ENCODE measurements at places on chromosomes 6 and 20. TPM values are rescaled to one million over a fixed set of nuclear protein-coding genes. Genes with fewer than 3 reads are reported as not detected.

The PLCB4 gene
- total RNA-seq: 13.0 TPM

The SCGN gene
- total RNA-seq: 0.80 TPM

The FRMD1 gene
- total RNA-seq: 0.29 TPM

The TTPAL gene
- total RNA-seq: 13.5 TPM

The TMC2 gene
- total RNA-seq: 0.15 TPM

The POLR1C gene
- total RNA-seq: 18.9 TPM

GRCh38 chr20:58826271-58826670 is 24.4 kb downstream of the GNAS-AS1 start:
- DNase-seq: no peak

DNA sequence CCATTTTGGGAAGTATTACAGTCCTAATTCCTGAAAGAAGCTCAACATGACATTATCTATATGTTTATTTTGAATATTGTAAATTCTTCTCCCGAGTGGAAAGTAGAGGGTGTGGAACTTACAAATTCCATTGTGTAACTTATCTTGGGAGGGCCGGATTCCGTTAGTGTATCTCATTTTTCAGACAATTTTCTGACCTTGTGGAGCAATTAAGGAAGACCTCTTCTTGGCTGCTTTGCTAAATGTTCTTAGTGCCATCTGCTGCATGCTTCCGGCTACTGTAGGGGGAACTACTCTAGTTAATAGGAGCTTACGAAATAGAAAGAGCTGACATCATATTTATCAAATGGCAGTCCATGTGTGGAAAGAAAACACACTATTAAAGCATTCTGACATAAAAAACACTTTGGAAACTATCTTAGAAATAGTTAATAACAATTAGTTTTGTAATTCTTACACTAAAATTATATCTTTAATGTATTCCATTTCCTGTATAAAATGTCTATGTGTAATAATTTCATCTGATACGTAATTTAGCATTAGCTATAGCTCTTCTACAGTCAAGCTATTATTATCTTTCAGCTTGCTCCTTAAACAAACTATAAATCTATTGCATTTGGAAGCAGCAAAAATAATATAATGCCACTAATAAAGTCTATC is 41.5 kb upstream of the KCNQ5 start:
- DNase-seq: no peak

DNA sequence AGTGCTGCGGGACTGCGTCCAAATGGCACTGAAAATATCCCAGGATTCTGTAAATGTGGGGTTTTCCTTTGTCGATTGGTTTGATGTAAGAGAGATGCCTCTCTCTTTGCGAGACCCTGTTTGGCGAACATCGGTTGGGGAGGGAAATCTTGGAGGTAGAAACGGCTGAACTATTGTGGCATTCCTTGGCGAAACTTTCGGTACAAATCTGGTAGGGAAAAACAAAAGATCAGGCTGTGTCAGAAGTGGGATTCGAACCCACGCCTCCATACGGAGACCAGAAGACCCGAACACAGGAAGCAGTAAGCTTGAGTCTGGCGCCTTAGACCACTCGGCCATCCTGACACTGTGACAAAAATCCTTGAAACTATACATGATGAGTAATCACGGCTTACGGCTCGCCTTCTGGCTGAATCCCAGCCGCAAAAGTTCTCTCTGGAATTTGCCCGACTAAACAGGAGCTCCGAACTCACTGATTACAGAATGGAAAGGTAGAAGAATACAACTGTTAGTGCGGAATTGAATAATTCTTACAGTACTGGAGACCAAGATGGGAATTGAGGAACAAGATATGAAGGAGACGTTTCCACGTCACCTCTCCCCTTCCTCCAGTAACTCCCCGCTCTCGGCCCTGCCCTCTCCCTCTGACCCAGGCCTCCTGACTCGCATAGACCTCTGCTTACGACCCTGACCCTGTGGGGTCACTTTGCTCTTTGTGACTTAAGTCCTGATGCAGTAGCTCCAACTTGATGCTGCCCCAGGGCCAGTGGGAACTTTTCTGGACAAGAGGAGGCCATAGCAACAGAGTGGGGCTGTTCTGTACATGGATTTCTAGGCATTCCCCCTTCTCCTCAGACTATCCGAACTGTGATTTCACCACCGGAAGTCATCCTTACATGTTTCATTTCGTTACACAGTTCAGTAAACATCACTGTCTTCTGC is 132.8 kb upstream of the ZNF184 start:
- DNase-seq: no peak

DNA sequence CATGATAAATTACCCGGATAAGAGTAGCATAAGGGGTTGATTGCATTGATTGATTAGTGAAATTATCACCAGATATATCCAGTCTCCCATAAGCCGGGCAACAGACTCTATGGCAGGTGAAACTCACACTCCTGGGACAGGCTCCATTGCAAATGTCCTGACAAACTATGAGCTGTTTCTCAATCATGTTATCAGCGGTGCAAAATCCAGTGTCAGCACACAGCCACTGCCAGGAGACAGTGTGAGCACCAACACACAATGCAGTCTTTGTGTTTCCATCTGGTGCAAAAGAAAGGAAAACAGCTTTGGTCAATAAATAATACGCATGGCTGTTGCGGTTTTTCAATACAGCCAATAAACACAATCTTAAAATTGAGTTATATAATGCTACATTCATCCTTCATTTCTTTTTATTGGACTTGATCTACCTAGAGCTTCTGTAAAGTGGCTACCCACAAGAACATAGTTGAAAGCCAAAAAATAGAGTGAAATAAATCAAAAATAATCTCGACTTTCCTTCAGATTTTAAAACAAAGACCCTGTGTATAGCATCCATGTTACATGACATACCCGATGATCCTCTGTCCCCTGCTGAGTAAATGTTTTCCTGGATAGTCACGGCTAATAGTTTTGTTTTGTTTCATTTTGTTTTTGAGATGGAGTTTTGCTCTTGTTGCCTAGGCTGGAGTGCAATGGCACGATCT is 64.3 kb upstream of the AFDN start:
- DNase-seq: no peak

GRCh38 chr20:10733122-10733521 is 59.3 kb upstream of the JAG1 start:
- DNase-seq: no peak

DNA sequence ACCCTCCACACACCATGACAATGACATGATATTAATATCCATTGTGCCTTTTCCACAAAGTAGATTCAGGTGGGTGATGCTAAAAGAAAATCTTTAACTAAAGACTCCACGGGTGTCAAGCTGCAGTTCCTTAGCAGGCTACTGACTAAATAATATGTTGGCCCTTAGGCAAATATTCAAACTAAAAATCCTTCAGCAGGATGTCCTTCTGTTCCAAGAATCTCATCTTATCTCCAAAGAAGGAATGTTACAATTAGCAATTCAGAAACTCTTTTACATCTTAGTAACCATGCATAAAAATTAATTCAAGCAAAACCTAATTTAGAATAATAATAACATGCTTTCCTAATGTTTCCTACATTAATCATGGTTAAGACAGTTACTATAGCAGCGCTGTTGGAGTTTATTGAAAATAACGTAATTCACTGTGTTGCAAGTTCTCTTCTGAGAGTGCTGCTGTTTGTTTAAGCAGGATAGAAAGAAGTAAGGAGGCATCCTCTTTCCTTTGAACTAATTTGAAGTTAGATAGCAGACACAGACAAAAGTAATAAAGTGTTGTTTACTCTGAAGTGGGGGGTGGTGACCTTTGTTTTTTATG is 414.8 kb upstream of the CDH4 start:
- DNase-seq: no peak

- DNase-seq: no peak
Measured at GRCh38 chr20:31535298-31535697, 21.1 kb downstream of the HM13 start.

DNA sequence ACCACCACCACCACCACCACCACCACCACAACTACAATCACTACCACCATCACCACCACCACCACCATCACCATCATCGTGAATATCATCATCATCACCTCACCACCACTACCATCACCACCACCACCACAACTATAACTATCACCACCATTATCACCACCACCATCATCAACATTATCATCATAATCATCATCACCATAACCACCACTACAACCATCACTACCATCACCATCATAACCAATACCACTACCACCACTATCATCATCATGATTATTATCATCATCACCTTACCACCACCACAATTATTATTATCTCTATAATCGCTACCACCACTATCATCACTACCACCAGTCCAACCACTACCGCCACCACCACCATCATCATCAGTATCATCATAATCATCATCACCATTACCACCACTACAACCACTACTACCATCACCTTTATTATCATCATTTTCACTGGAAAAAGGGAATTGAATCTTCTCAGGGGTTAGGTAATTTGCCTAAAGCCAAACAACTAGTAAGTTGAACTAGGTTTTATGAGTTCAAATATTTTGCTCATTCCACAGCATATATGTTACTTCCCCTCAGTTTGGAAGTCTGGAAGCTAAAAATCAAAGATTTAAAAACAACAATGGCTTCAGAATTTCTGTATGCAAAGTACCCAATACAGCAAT is 8.3 kb downstream of the RIPOR2 start:
- no peak for DNase-seq

GRCh38 chr6:168920289-168920688 is 333.4 kb downstream of the THBS2 start:
- no peak for DNase-seq

- DNase-seq: no peak
Measured at GRCh38 chr6:10441655-10442009, 26.8 kb upstream of the TFAP2A start.

DNA sequence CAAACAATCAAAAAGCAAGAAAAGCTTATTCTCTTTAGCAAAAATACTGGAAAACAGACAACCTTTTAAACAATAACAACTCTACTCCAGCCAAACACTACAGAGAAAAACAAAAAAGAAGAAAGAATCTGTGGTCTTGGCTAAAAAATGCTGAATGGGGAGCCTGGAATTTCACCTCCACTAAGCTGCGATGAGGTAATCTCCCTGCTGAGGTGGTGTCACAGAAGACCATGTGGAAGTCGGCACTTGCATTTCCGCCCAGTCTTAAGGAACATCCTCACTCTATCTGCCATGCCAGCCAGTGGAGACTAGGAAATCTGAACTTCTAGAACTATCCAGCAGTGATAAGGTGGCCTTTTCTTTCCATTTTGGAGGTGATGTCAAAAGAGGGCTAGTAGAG is 1026.8 kb upstream of the EPHA7 start:
- DNase-seq: no peak

DNA sequence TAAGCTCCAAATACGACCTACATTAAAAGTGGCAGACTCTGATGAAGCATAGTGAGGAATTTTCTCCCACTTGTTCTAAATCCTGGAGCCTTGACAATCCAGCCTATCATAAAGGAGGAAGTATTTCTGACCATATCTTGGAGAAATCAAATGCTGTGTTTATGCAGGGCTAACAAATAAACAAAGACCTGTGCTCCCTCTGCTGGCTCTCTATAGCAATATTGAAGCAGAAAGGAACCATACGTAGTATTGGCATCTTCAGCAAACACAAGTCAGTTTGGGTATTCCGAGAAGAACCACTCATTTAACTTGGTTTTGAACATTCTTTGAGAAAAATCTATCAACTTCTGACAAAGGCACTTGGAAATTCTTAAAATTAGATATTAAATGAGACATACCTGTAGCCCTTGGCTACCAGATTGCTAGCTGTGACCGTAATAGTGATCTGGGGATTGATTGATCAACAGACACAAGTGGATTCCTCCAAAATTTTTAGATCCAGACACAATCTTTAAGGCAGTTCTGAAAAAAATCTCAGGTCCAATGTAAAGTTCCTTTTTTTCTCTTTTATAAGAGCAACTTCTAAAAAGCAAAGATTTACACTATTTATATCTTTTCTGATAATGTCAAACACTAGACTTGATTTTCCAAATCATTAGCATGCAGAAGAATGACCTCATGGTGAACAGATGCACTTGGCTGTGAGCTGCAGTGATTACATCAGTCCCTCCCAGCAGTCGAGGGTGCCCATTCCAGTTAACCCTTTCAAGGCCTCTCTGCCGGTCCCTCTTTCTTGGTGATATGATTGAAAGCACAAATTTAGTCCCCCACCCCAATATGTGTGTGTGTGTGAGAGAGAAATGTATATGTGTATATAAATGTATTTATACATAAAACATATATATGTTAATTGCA is 40.2 kb downstream of the INSM1 start:
- no peak for DNase-seq

GRCh38 chr20:47345214-47345613 is 11.3 kb downstream of the ZMYND8 start:
- DNase-seq: no peak

DNA sequence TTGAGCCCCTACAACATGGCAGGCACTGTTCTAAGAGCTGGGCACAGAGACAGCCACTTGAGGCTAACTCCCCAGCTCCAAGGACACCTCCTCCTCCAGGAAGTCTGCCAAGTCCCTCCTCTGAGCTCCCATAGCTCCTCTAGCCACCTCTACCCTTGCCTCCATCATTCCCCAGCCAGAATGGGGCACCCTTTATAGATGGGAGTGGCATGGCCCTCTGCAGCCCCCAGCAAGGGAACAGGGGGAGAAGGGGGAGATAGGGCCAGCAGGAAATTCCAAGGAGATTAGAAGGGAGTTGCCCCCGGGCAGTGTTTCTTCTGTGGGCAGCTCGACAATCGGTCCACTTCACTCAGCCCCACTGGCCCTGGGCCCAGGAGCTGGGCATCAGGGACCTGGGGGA is 19.7 kb upstream of the TLDC2 start:
- DNase-seq: no peak

All from breast epithelium (tissue), 4 donors.